ENCODE measurements at places on chromosomes 13 and 19. TPM values are rescaled to one million over a fixed set of nuclear protein-coding genes. Genes with fewer than 3 reads are reported as not detected.

The MATK gene
- 0.36 TPM for polyA plus RNA-seq

The FCGBP gene
- 2.1 TPM for polyA plus RNA-seq

The CDK8 gene
- polyA plus RNA-seq = 6.1 TPM

The B3GNT3 gene
- not detected for polyA plus RNA-seq

The ZNF880 gene
- 18.3 TPM for polyA plus RNA-seq

The CNN1 gene
- 298 TPM for polyA plus RNA-seq

The MED16 gene
- polyA plus RNA-seq = 21.3 TPM

The NFIX gene
- 67.4 TPM for polyA plus RNA-seq

The HSPB6 gene
- 209 TPM for polyA plus RNA-seq

The SIGLECL1 gene
- polyA plus RNA-seq = not detected

The TBCB gene
- 101 TPM for polyA plus RNA-seq

The KLK8 gene
- polyA plus RNA-seq = 0.07 TPM

The PROZ gene
- 0.14 TPM for polyA plus RNA-seq

The KLK4 gene
- not detected for polyA plus RNA-seq

The ACER1 gene
- not detected for polyA plus RNA-seq

The COL5A3 gene
- 13.5 TPM for polyA plus RNA-seq
